ENCODE measurements at places on chromosomes 3 and 15. TPM values are rescaled to one million over a fixed set of nuclear protein-coding genes. Genes with fewer than 3 reads are reported as not detected.

PLA2G4B gene
- total RNA-seq: 9.1 TPM

DNA sequence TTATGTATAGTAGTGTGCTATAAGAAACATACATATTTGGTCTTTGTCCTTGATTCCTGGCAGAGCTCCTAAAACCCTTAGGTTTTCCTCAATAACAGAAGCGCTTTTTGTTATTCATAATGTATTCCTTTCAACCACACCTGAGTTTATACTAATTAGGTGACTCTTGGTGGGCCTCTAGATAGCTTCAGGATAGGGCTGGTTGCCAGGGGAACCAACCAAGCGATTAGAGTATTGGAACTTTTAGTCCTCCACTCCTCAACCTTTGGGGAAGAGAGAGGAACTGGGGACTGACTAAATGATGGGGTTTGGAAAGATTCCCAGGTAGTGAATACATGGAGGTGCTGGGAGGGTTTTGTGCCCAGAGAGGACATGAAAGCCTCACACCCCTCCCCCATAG, 24.6 kb downstream of the TMCC1 start:
- DNase-seq: no peak

DNA sequence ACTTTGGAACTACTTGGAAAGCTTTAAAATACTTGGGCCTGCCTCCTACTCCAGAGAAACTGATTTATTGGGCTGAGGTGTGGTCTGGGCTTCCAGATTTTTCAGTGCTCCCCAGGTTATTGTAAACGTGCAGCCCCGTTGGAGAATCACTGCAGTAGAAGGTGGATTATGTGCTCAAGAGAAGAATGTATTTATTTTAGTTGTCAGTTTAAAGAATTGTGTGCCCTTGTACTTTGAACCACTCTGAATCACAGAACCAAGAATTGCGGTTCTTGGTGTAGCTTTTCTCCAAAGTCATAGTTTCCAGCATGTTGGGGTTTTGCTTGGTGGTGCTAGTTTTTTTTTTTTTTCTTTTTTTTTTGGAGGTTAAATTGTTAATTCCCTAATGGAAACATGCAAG, 1.6 kb downstream of the TATDN2 start:
- peak; percentile 19 for DNase-seq

GRCh38 chr3:38623539-38623938, 25.9 kb downstream of the SCN5A start:
- DNase-seq: no peak

DNA sequence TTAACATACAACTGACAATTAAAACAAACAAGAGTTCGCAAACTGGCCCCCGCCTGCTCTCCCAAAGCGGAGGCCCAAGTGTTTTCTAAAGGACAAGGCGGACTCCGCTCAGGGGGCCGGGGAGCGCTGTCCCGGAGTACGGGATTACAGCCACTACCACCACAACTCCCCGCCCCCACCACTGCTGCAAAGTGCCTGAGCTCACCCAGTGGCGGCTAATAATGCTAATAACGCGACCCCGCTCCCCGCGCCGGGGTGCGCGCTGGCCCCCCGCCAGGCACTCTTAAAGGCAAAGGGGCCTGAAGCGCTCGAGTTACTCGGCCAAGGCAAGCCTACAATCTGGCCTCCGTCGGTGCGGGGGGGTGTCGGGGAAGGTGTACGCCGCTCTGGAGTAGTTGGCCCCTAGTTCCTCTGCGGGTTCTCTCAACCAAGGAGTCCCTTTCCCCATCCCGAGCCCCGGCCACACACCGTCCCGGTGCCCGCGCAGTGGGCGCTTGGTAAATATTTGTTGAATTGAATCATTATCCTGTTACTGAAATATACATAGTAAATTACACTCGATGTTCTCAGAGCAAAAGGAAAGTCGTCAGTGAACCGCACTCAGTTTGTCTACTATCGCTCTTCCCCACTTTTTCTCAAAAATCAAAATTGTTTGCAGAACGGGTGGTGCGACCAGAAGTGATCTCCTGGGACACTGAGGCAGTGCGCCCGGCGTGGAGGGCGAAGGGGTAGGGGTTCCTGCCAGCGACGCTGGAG, 827 bp downstream of the WNT5A start:
- no peak for DNase-seq

GRCh38 chr3:45997942-45998341, 2.3 kb upstream of the FYCO1 start:
- no peak for DNase-seq

All from activated T-cell treated with anti-CD3 and anti-CD28 coated beads, Interleukin-2, amount 50 U/mL, for 72 hours (primary cell).